M059J (cell line): ENCODE measurements at places on chromosomes 6 and 20.
A peak's percentile ranks its signal among the peaks of the same experiment; 100 is the strongest.

- peak; percentile 63 for DNase-seq
Measured at GRCh38 chr6:56314683-56315523, 67.5 kb upstream of the COL21A1 start.

DNA sequence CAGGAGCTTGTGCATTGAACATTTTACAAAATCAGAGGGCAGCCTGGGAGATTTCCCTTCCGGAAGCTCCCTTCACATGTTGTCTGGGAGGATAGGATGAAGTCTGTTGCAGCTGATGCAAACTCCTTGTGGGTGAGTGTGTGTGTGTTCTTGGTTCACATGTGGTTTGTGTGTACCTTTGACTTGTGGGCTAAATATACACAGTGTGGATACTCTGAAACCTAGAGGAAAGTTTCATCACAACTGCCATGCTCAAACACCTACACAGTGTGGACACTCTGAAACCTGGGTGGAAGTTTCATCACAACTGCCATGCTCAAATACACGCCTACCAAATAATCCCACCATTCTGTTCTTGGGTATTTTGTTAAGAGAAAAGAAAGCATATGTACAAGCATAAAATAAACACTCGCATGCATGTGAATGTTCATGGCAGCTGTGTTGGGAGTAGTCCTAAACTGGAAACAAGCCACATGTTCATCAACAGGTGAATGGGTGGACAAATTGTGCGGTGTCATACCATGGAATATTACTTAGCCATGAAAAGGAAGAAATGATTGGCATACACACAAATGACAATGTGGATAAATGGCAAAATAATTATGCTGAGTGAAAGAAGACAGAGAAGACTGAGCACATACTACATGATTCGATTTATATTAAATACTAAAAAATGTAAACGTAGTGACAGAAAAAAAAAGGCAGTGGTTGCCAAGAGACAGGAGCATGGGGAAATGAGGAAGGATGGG lies 1.8 kb downstream of the SCP2D1 start:
- DNase-seq: no peak

DNA sequence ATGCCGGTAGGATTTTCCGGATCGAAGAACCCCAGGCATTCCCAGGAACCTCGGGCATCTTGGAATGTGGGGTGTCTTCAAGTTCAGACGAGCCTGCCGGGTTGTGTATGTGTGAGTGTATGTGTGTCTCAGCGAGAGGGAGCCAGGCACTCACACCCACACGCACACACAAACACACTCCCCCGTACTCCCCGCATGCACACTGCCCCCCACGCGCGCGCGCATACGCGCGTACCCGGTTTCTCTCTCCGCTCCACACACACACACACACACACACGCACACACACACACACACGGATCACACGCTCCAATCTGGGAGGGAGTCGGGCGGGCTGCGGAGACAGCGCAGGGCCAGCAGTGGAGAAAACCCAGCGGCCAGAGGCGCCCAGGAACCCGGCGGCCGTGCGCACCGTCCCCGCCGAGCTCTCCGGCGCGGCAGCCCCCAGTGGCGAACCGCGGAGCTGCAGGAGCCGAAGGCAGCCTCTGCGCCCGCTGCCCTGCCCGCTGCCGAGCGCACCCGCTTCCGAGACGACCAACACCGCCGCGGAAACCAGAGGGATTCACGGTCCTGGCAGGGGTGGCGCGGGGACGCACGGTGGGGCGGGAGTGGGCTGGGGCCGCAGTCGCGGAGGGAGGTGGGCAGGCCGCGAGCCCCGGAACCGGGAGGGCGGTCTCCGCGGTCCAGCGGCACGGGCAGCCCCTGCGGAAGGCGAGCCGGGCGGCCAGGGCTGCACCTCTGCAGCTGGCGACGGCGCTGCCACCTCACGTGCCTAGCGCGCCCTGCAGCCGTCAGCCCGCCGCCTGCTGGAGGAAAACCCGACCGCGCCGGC lies at the start of gene LRFN2:
Gene LRFN2 (minus strand): TSS at position 125 of the 830 bp plus-strand sequence.
- DNase-seq: peak; percentile 67

- DNase-seq: no peak
Measured at GRCh38 chr6:11714116-11714797, 64.3 kb downstream of the ADTRP start.

- DNase-seq: no peak
Measured at GRCh38 chr20:4787820-4788219, 66.1 kb downstream of the PRND start.

DNA sequence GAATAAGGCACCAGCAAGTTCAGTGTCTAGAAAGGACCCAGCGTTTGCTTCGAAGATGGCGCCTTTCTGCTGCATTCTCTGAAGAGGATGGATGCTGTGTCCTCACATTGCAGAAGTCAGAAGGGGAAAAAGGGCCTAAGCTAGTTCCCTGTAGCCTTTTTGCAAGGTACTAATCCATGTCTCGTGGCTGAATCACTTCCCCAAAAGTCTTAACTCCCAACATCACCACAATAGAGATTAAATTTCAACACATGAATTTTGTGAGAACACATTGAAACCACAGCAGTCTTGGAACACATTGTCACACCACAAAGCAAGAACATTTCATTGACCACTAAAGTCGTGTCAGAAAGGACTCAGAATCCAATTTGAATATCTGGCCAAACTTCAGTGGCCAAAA lies 42.1 kb downstream of the KLHL31 start:
- peak; percentile 90 for DNase-seq
